ENCODE measurements at places on chromosomes 5 and 9.

- DNase-seq: no peak
Measured at GRCh38 chr9:127285965-127286364, 21.4 kb downstream of the GARNL3 start.

DNA sequence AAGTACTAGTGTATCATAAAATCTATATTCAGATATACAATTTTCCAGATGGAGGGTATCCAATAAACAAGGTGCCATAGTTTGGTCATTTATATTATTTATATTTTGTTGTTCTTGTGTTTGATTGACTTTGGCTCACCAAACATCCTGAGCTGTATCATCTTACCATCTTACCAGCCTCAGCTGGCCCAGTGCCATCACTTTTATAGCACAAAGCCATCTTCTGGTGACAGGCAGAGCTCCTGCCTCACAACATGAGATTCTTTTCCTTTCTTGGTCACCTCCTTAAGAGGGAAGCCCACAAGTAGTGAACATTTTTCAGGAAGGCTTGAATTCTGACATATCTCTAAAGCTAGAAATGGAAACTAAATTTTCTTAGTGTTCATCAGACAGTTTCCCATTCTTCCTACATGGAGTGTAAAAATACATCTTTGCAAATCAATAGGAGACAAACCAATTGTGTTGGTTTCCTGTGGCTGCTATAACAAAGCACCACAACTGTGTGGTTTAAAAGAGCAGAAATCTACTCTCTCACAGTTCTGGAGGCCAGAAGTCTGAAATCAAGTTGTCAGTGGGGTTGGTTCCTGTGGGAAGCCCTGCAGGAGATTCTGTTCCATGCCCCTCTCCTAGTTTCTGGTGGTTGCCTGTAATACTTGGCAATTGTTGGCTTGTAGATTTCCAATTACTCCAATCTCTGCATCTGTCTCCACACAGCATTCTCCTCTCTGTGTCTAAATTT is 341.8 kb downstream of the MAN2A1 start:
- no peak for DNase-seq

GRCh38 chr5:186091-187041 is 4.9 kb upstream of the LRRC14B start:
- DNase-seq: no peak

DNA sequence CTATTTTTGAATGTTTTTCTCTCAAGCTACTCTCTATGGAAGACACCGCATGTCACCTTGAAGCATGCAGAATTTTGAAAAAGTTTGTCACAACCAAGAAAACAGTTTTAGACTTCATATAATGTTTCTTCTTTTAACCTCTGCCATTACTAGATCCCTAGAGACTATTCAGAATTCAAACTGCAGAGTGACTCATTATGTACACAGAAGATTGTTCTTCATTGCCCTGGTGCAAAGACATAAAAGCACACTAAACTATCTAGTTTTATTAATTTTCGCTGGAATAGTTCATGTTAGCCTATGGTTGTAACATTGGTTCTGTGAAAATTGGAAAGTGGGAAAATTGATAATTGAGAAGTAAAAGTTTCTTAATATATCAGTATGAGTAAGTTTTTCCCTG is 18.4 kb downstream of the F2RL2 start:
- DNase-seq: no peak

- peak; percentile 66 for DNase-seq
Measured at GRCh38 chr5:36422952-36423351, 121.2 kb upstream of the RANBP3L start.

- peak; percentile 73 for DNase-seq
Measured at GRCh38 chr5:132746954-132747615, at the start of gene CCNI2. CCNI2 (plus strand) TSS chr5:132747426; CDS start chr5:132747496, 70 bp downstream.

DNA sequence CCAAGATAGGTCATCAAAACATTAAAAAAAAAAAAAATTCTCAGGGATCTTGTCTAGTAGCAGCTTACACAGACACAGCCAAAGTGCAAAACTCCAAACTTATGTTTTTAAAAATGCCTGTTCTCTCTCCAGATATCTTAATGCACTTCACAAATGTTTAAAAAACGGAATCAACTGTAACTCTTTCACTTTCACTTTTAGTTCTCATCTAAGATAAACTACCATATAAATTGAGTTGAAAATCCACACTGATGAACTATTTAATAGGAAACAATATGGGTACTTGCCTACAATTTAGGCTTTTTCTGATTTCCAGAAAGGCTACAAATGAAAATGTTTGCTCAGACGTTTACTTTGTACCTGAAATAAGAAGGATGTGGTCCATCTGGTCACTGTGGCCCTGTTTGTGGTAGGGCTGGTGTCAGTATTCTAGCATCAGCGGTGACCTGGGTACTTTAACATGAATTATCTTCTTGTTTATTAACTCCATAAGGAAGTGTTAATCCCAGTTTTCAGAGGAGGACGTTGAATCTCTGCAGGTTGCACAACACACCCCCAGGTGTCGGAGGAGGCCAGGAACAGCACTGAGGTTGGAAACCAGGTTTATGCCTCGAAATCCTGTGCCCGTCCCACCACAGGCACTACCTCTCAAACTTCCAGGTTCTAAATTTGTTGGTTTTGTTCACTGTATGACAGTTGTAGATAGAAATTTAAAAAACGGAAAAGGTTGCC is 13.3 kb upstream of the LPCAT1 start:
- DNase-seq: no peak

GRCh38 chr9:35079041-35079425 is 709 bp downstream of the FANCG start:
- DNase-seq: no peak

GRCh38 chr5:117888688-117889087 is 1099.7 kb downstream of the DTWD2 start:
- DNase-seq: no peak

- DNase-seq: no peak
Measured at GRCh38 chr9:32490601-32491000, 35.4 kb downstream of the RIGI start.

- no peak for DNase-seq
Measured at GRCh38 chr5:100161868-100162267, 373.3 kb upstream of the FAM174A start.

GRCh38 chr5:72328172-72328571 is 8.0 kb downstream of the PTCD2 start:
- no peak for DNase-seq

- no peak for DNase-seq
Measured at GRCh38 chr5:138990986-138991590, 116.0 kb upstream of the LRRTM2 start.

GRCh38 chr5:151815051-151815450 is 43.3 kb downstream of the G3BP1 start:
- no peak for DNase-seq

DNA sequence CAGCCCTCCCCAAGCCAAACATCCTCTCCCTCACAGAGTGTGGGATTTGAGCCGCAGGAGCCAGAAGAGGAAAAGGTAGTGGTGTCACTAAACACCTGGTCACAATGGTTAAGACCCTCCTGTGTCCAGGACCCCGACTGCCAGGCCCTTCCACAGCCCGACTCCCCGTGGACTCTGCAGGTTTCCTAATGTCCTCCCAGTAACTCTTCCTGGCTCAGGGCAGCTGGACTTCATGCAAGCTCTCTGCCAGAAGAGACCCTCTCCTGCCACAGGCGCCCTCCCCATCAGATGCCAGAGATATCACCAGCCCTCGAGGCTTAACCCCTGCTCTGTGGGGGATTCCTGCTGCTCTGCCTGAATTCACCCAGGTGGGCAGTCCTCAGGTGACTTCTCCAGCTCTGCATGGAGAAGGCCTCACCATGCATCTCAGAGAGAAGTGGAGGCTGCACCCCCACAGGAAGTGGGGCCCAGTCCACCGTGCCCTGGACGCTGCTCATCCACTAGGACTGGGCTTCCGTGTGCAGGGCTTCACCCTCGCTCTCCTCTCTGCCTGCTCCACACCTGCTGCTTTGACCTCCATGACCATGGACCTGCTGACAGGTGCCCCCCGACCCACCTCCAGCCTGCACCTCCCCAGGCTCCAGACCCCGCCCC is 111.2 kb downstream of the ADAMTS2 start:
- no peak for DNase-seq

- peak; percentile 100 for DNase-seq
Measured at GRCh38 chr5:1003296-1003937, 5.2 kb upstream of the NKD2 start.

- DNase-seq: no peak
Measured at GRCh38 chr9:121242219-121242958, 25.6 kb upstream of the GSN start.

DNA sequence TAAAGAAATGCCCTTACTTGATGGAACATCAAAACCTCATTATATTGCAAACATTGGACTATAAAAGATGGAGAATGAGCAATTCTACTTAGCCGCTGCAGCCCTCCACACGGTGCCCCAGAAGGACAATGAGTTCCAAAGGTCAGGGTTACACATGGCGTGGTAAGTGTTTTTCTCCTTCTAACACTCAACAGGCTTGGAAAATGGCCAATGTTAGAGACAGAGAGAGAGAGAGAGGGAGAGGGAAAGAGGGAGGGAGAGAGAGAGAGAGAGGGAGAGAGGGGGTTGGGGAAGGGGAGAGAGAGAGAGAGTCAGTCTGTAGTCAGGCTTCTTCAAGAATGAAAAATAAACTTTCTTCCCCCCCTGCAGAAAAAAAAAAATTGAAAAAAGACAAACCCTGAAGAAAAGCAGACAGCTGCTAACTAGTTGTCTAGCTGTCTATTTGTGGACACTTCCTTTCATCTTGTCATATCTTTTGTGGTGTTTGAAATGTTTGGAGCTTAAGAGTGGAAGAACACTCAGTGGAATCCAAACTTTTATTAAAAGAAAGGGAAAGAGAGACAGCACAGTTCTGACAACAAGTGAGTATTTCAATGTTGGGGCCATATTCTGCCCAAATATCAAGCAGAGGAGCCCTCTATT is 324.8 kb downstream of the TMEM38B start:
- no peak for DNase-seq

DNA sequence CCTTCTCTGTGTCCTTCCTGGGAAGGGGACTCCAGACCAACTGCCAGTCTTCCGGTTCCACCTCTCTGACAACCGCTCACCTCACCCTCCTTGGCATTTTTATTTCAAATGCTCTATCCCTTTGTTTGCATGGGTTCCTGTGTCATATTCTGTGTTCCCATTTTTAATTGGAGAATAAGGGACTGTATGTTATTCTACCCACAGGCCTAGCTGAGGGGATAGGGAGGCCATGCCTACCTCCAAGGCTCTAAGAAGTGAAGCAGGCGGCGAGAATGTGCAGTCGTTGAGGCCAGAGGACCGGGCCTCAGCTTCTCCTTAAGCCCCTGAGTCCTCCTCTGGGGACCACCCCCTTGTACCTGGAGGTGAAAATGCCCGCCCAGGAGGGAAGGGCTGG is 936 bp upstream of the WDR5 start:
- peak; percentile 23 for DNase-seq

DNA sequence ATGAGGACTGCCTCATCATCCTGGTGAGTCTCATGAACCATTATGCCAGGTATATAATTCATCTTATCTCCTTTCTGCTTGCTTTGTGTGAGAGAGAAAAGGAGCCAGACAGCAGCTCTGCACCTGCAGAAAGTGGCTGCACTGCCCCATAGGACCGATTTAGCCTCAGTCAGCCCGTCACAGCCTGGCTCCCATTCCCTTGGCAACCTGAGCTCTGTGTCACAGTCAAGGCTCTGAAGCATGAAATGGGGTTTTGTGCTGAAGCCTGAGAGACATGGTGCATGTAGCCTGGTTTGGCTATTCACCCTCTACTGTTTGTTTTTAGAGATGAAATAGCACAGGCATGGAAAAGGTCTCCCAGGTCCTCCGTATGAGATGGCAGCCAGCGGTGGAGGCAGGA is 198.3 kb downstream of the KCTD16 start:
- no peak for DNase-seq

GRCh38 chr5:132525299-132525724 is 18.0 kb downstream of the IL5 start:
- DNase-seq: no peak

DNA sequence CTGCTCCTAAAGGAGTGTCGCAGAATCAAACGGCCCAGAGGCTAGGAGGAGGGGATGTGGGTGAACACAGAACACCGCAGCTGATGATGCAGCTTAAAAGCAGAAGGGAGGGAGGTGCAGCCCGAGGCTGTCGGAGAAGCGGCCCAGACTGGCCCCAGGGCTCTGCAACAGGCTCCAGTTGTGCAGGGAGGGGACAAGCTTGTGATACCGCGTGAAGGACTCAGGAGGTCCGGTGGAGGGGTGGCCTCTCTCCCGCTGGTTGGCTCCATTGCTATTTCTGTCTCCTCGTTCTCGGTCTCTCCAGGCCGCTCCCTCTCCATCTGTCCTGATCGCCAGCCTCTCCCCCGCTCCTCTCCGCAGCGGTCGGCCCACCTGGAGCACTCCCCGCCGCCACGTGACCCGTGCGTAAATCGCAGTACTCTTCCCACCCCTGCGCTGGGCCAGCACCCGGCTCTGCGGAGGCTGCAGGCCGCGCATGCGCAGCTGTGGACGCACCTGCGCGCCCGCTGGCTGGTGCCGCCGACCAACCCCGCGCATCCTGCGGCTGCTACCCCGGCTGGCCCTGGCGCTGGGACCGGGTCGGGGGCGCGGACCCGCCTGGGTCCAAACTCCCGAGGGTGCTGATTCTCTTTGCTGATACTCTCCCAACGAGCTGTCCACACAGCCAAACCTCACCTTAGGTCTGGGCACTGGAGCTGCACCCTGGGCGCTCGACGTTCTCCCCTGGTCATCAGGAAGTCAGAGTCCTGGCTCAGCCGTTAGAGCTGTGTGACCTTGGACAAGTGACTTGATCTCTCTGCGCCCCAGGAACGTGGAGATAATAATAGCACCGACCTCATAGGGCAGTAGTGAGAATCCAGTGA is 3.7 kb upstream of the STXBP1 start:
- DNase-seq: peak; percentile 93

- no peak for DNase-seq
Measured at GRCh38 chr5:87079219-87079618, 188.5 kb upstream of the RASA1 start.

GRCh38 chr9:96874947-96875460 is 20.7 kb upstream of the ZNF782 start:
- peak; percentile 97 for DNase-seq

- DNase-seq: no peak
Measured at GRCh38 chr5:179271428-179271734, 73.9 kb downstream of the ADAMTS2 start.

DNA sequence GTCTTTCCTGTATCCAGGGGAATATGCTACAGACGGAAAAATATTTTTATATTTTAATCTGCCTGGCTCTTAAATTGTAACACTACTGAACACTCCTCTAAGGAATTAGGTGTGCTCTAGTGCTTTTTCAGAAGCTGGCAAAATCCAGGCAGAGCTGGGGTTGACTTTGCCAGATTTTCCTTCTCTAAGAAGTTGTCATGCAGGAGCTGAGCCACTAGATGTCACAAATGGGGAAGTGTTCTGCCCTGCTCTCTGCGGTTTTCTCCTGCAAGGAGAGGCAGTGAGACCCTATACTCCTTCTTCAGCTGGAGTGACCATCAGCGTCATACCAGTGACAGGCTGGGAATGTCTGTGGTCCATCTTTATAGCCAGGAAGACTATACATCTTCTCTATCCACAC is 112.5 kb downstream of the HAPLN1 start:
- DNase-seq: peak; percentile 36

GRCh38 chr5:115543365-115544042 is 1.1 kb downstream of the FEM1C start:
- peak; percentile 64 for DNase-seq

DNA sequence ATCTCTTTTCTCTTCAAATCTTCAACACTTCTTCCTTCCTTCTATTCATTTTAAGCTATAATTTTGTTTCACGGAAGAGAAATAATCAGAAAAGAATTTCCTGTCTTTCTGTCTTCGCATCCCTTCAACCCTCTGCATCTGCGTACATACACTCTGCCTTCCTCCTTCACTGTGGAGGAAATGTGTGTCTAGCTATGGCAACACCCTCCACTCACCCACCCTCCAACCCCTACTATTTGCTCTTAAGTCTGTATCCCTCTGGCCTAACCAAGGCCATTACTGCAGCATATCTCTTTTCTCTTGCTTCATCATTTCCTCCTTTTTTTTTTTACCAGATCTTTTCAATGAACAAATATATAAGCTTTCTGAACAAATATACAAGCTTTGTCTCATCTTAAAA is 105.7 kb upstream of the NUDT12 start:
- DNase-seq: no peak

All from SW480 (cell line).